ENCODE measurements at places on chromosomes 4 and X. TPM values are rescaled to one million over a fixed set of nuclear protein-coding genes. Genes with fewer than 3 reads are reported as not detected.

- no peak for DNase-seq
These were observed 65.2 kb downstream of the SLC4A4 start for GRCh38 chr4:71404049-71404448.

- no peak for DNase-seq
These were observed 264.1 kb downstream of the UNC5C start for GRCh38 chr4:95284655-95285054.

- DNase-seq, result no peak
These were observed 162.0 kb downstream of the FAM47B start for GRCh38 chrX:35104626-35105025.

- no peak for DNase-seq
These were observed 707.8 kb upstream of the AMOT start for GRCh38 chrX:113548308-113549015.

DNA sequence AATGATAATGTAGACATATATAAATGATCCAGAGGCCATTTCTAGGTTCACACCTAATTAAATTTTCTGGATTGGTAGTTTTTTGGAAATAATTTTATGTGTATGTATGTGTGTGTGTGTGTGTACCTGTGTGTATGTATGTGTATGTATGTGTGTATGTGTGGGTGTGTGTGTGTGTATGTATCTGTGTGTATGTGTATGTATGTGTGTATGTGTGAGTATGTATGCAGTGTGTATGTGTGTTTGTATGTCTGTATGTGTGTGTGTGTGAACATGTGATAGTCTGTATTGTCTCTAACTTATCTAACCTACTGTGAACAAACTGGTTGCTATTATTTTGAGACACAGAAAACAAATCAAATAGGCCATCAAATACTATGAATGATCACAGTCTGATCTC lies 152.6 kb downstream of the COL25A1 start:
- DNase-seq, result no peak

DNA sequence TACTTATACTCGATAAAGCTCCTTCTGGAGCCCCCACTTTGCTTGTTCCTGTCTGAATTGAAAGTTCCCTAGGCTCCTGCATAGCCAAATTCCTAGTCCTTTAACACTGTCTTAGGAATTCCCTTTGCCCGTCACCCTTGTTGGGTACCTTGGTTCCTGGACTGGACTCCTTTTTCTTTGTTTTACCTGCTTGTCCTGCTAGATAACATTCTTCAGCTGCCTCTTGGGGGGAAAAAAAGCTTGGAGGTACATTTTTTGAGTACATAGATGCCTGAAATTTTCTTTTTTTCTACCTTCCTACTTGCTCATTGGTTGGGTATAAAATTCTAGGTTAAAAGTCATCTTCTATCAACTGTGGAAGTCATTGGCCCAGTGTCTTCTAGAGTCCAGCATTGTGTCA lies 154.8 kb upstream of the RAPGEF2 start:
- no peak for DNase-seq

- no peak for DNase-seq
These were observed 187.0 kb upstream of the LDB2 start for GRCh38 chr4:17085416-17085815.

DNA sequence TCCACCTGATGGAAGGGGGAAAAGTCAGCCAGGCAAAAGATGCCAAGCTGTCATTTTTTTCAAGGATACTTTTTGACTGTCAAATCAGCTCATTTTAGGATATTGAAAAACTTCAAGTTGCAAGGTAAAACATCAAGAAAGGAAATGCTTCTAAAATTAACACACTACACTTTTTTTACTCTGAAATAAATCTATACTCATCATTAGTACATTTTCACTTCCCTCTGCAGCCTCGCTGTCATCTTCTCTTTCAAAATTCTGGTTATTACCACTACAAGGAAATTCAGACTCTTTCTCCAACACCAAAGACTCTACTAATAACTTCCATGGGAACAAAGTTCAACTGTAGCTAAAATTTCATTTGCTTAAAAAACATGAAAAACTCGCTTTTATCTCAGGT lies 41.6 kb downstream of the APBB2 start:
- no peak for DNase-seq

DNA sequence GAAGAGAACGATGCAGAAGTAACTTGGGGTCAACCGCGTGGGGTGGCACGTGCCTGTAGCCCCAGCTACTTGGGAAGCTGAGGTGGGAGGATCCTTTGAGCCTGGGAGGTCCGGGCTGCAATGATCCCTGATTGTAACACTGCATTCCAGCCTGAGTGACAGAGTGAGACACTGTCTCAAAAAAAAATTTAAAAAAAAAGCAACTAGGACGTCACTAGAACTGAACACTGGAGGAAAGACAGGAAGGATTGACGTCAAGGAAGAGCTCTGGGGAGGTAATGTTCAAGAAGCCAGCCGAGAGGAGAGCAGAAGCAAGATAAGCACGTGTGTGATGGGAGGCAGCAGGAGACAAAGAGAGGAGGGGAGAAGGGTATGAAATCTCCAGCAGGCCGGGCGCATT lies 28.7 kb downstream of the S100G start:
- no peak for DNase-seq

DNA sequence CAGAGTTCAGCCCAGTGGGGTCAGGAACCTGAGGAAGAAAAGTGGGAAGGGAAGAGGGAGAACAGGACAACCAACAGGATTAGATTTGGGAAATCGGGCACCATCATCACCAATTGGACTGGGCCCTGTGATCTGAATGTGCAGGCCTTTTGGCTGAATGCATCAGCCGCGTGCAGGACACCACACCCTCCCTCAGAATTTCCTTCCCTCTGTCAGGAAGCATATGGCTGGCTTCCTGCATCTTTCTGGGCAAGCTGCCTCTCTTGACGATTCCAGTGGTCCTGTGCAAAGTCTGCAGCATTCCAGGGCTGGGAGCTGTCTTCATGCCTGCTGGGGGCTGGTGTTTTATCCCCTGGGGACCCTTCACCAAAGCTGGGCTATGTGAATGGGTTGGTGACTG lies 16.4 kb downstream of the MAGEA4 start:
- no peak for DNase-seq

DNA sequence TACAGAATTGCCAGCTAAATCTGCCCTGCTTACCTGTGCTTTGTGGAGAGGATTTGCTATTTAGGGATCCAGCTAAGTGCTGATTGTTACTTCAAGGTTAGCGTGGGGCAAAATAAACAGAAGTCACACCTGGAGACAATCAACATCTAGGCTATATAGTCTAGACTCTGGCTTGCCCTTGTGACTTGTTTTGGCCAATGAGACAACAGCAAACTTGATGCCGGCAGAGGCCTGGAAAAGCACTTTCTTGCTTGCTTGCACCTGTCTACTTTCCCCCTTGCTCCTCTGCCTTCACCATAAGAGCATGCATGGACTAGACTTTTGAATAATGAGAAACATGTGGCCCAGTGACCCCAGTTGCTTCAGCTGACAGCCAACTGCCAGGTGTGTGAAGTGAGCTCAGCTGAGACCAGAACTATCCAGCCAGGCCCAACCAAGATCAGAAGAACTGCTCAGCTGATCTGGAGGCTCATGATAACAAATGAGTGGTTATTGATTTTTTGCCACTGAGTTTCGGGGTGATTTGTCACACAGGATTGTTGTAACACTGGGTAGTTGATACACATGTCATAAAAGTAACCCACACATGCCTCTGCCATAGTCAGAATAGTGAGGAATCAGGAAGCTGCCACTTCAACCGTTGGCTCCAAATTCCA lies 164.4 kb downstream of the RBMX2 start:
- no peak for DNase-seq

- DNase-seq, result peak; percentile 72
These were observed 50.3 kb upstream of the ENPP6 start for GRCh38 chr4:184267673-184268583.

- DNase-seq, result no peak
These were observed 213.5 kb upstream of the CLNK start for GRCh38 chr4:10898072-10898471.

GRCh38 chrX:148500423-148501385 lies at the start of gene AFF2:
Gene AFF2 (plus strand): TSS chrX:148500617. CDS start chrX:148501098, 481 bp downstream.
- peak; percentile 66 for DNase-seq

DNA sequence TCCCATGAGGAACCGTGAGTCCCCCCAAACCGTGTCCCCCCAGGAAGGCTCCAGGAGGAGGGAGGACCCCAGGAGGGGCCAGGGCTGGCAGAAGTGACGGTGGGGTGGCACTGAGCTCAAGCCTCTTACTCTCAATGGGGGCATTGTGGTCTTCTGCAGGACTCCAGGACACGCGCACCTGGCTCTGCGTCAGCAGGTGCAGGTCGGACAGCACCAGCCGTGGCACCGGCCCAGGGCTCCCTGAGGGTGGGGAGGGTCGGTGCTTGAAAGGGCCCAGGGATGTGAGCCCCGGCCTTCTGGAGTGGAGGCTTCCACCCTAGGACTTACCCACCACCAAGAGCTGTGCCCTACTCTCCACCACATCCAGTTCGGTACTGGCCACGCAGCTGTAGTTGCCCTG lies 18.3 kb downstream of the L1CAM start:
- no peak for DNase-seq

GRCh38 chr4:69833251-69833650 lies 26.7 kb downstream of the SULT1E1 start:
- DNase-seq, result no peak

DNA sequence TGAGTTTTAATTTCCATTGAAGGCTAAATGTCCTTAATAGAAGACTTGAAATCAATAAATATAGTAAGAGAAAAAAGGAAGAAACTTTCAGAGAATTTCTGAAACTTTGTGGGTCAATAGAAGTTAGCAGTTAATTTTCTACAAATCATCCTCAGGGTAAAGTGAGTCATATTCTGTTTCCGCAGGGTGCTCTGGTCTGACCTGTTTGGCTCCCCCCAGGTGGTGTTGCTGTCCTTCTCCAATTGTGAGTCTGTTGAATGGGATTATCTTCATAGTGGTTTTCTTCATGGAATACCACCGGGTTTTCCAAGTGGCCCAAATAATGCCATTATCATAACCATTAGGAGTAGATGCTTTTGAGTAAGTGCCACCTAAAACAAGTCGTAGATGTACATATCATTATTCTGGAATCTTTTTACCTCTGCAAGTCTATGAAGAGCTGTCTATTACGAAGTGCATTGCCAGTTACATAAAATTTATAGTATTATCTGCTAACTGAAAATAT lies 7.7 kb downstream of the FGG start:
- DNase-seq, result no peak

- no peak for DNase-seq
These were observed 803.6 kb downstream of the ADGRL3 start for GRCh38 chr4:62003695-62004094.

GRCh38 chr4:168028970-168029597 lies 63.3 kb upstream of the ANXA10 start:
- no peak for DNase-seq

DNA sequence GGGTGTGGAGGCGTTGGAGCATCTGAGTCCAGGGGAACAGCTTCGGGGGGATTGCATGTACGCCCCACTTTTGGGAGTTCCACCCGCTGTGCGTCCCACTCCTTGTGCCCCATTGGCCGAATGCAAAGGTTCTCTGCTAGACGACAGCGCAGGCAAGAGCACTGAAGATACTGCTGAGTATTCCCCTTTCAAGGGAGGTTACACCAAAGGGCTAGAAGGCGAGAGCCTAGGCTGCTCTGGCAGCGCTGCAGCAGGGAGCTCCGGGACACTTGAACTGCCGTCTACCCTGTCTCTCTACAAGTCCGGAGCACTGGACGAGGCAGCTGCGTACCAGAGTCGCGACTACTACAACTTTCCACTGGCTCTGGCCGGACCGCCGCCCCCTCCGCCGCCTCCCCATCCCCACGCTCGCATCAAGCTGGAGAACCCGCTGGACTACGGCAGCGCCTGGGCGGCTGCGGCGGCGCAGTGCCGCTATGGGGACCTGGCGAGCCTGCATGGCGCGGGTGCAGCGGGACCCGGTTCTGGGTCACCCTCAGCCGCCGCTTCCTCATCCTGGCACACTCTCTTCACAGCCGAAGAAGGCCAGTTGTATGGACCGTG lies 2.2 kb downstream of the AR start:
- DNase-seq, result peak; percentile 64

The ADGRG2 gene
- total RNA-seq, result 1.8 TPM

The KIAA1210 gene
- not detected for total RNA-seq

The NWD2 gene
- not detected for total RNA-seq

The MAGEC1 gene
- total RNA-seq, result not detected

The SLC4A4 gene
- total RNA-seq, result 28.5 TPM

The CENPC gene
- total RNA-seq, result 24.0 TPM

The TCEANC gene
- 6.4 TPM for total RNA-seq

The GAGE12E gene
- total RNA-seq, result not detected

The PABPC4L gene
- total RNA-seq, result 0.98 TPM

The ERCC6L gene
- not detected for total RNA-seq

The SLC10A4 gene
- 3.1 TPM for total RNA-seq

The GPR143 gene
- total RNA-seq, result 1.6 TPM

The DMRTC1 gene
- 0.61 TPM for total RNA-seq
